T-helper 2 cell (primary cell): ENCODE measurements at places on chromosomes 6 and 20.

- DNase-seq: no peak
These were observed 81.1 kb downstream of the STXBP5 start for GRCh38 chr6:147285087-147285855.

DNA sequence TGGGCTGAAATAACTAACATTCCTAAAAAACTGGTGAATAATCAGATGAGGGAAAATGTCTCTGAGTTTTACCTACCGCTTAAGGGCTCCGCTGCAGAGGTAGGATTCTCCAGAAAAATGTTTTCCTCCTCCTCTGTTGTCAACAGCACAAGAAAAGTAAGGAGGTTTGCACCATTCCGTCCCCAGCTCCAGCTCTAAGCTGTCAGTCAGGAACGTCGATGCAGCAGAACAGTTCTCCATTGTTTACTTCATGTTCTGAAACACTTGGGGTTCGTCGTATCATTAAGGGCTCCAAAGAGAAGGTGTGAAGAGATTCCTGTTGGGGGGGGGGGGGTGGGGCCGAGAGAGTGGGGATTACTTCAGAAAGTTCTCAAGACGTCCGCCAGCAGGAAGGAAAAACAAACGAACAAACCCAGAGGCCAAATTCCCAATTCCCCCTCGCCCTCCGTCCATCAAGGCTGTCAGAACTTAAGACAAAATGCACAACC, 734 bp downstream of the MMS22L start:
- no peak for DNase-seq

DNA sequence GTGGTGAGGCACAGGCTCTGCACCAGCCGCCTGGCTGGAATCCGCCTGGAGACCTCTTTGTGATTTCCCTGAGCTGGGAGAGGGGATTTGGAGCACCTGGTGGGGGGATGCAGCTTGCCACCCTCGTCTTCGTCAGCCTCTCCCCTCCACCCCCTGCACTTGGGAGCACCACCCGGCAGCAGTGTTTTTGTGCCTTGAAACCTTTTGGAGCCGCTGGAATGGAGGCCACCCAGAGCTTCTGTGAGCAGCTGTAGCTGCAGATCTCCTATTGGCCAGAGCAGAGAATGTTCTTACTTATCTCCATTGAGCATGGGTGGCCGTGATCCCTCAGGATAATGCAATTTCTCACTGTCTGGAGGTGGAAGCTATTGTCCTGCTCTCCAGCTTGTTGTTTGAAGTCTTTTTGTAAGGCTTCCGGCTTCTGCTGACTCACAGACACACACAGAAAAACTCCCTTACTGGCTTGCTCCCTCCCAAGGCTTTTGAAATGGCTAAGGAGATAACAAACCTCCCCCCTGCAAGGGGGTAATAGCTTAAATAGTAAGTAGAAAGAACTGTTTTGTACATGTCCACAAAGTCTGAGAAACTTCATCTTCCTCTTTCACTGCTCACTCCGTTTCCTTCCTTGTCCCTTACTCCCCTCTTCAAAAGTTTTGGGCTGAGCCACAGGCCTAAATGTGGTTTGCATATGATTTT, 271.2 kb downstream of the PRL start:
- DNase-seq: no peak

GRCh38 chr6:44624226-44624625, 236.7 kb downstream of the CDC5L start:
- DNase-seq: no peak

GRCh38 chr6:5345324-5345723, 84.0 kb downstream of the FARS2 start:
- DNase-seq: no peak

DNA sequence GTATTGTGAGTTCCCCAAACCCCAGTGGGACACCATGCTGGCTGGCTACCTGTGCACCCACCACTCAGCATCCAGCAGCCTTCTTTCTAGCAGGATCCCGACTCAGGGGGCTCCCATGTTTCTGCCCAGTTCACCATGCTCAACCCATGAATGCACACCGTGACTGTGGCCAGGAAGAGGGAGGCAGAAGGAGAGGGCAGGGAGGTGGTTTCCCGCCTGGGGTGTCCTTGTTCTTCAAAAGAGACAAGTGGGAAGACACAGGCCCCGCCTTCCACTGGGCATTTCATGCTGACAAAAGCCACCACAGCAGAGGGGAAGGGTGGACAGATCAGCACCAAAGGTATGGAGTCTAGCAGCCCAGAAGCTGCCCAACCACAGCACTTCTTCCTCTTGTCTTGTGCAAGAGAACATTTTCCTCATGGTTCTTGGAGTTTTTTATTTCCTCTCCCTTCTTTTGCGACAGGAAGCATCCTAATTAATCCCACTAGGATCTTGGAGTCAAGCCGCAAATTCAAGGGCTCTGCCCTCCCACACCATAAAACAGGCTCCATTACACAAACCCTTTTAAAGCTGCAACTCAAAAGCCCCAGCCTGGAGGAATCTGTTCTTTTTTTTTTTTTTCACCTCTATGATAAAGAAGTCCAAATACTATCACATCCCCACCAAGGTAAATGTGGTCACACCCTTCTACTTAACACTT, 13.5 kb upstream of the ANKRD60 start:
- DNase-seq: no peak
